ENCODE measurements at places on chromosomes 11 and 22.

DNA sequence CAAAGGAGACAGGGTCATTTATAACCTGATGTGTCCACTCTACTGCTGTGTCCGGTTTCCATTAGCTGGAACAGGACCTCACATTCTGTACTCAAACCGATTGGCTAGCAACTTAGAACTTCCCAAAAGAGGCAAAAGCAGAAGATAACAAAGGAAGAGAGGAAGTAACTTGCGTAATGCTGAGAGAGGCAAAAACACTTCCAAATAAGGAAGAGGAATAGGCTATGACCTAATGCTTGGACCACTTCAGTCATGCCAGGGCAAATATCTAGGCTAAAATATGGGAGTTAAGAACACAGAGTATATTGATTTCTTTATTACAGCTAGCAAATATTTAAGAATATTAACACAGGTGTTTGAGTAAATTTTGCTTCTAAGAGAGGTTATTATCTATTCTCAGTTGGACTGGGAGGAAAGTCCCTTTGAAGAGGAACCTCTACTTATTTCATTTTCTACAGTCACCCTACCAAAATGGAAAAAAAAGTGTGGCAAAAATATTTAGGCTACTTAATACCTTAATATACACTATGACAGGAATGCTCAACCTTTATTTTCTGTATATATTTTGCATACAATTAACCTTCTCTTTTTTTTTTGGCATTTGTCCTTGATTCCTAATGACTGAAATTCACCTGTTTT, 499.8 kb upstream of the CHORDC1 start:
- DNase-seq, result no peak

DNA sequence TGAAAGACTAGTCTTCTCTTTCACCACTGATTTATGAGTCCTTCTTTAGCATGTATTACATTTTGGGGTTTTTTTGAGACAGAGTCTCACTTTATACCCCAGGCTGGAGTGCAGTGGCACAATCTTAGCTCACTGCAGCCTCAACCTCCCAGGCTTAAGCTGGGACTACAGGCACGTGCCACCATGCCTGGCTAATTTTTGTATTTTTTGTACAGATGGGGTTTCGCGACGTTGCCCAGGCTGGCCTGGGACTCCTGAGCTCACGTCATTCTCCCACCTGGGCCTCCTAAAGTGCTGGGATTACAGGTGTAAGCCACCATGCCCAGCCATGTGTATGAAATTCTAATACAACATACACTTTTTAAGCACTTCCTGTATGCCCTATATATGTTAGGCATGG, 26.3 kb upstream of the CXCR5 start:
- DNase-seq, result no peak

- DNase-seq, result peak; percentile 29
These were observed 3.8 kb upstream of the OR5A2 start for GRCh38 chr11:59429924-59430516.

- DNase-seq, result no peak
These were observed 6.4 kb upstream of the CCDC88B start for GRCh38 chr11:64333556-64333955.

DNA sequence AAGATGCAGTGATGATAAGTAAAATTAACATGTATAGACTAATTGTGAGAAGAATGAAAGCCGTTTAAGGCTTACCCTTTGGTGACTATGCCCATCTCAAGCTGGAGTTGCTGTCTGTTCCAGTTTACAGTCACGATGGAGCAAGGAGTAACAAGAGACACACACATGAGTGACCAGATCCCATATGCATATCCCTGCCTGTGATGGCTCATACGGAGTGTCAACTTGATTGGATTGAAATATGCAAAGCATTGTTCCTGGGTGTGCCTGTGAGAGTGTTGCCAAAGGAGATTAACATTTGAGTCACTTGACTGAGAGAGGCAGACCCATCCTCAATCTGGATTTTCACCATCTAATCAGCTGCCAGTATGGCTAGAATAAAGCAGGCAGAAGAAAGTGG, 786.8 kb downstream of the FAM181B start:
- no peak for DNase-seq

Measured in HFF-Myc (cell line).